ENCODE measurements at places on chromosomes 5 and 9.

DNA sequence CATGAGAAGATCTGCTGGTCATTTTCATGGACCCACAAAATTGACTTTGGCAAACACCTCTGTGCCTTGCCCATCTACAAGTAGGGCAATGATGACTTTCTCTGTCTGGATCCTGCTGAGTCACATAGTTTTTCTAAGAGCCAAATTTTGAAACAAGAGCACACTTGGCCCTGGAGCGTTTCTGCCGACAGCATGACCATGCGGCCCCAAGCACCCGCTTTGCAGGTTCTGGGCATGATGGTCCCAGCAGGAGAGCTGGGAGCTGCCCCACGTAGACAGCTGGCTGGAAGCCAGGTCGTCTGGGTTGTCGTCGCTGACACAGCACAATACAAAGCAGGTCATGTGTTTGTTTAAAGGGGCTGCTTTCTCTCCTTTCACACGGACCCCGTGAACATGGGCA is 159.8 kb downstream of the SYK start:
- no peak for DNase-seq

GRCh38 chr5:146656703-146657102 is 140.7 kb upstream of the GPR151 start:
- no peak for DNase-seq

DNA sequence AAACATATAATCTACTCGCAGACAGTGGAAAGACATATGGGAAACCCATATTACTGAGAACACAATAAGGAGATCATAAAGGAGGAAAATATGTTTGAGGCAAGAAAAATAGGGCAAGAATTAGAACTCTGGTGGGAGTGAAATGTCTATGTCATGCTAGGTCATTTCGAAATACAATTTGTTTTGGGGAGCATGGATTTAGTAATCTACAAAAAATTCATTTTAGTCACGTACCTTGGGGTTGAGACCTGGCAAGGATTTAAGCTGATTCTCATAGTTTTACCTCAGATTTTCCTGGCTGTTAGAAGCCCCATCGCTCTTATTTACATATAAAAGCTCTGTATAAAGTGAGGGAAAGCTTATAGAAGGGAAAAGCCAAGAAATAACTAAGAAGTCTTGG is 11.5 kb upstream of the CSNK1G3 start:
- no peak for DNase-seq

DNA sequence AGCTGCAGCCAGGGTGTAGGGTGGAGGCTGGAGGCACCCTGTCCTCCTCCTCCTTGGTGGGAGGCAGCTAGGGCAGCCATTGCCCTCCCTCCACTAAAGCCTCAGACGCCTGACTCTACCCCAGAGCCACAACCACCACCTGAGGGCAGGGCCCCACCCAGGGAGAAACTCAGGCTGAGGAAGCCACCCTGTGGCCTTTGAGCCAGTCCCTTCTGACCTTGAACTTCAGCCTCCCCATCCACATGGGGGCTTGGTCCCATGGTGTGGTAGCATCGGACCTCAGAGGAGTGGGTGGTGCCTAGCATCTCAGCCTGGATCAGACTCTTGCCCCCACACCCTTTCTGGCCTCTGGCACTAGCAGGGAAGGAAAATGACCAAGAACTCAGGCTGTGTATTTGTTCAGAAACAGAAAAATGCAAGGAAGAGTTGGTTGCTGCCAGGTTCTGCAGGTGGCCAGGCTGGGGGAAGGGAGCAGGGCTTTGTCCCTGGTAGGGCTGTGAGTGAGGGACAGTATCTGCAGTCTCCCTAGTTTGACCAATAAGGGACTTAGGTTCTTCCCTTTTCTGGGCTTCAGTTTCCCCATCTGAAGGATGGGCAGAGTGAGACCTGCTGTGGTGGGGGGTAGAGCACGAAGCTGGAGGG is 3.2 kb downstream of the DAB2IP start:
- DNase-seq = no peak

DNA sequence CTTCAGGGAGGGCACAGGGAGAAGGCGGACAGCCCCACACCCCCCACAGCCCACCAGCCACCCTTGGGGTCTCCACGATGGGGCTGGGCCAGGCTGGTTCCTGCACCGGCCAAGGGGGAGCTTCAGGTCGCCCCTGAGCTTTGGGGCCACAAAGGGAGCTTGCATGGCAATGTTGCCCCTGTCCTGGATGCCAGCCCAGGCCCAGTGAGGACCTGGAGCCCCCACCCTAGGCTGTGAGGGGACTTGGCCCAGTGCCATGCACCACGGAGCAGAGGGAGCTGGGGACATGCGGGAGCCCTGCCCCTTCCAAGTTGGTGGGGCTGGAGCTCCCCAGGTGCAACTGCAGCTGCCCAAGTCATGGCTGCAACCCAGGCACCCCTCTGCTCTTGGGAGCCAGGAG is 18.4 kb downstream of the TMEM38B start:
- DNase-seq = no peak

GRCh38 chr5:141040093-141040770 is 10.9 kb upstream of the PCDHB1 start:
- peak; percentile 31 for DNase-seq

GRCh38 chr5:51621156-51621555 is 237.9 kb downstream of the ISL1 start:
- DNase-seq = no peak

DNA sequence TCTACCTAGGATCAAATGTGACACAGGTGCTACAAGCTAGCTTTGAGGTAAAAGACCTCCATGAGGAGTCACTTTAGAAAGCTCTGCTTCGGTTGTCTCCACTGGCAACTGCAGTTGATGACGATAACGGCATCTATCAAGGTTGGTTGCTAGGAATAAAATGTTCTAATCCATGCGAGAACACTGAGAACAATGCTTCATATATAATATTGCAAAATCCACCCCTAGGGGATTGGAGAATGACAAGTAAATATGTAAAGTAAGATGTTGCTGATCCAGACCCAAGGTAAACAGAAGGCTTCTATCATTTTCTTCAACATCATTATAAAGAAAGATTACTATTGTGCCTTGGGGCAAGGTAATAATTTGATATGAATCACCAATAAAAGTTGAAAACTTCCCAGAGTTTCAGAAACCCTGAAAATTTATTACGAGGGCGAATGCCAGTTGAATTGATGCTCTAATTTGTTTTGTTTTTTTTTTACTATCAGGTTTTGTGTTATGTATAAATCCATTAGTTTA is 1003.4 kb downstream of the CDH18 start:
- no peak for DNase-seq

GRCh38 chr9:82829818-82830217 is 233.1 kb downstream of the RASEF start:
- no peak for DNase-seq

DNA sequence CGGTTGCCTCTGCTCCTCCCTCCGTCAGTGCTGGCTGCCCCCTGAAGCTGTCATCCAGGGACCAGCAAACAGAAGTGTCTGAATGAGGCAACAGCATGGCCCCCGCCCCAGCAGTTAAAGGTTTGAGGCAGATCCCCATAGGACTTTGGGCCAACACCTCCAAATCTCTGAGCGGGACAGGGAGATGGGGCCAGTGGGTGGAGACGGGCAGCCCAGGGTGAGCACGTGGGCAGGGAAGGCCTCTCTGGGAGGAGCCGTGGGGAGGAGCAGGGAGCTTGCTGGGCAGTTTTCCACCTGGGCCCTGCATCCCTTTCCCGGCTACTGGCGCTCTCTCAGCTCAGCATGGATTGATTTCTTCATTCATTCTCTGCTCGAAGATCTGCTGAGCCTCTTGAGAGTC is 39.1 kb upstream of the NOTCH1 start:
- no peak for DNase-seq

- no peak for DNase-seq
These were observed 850.2 kb upstream of the NUDT12 start for GRCh38 chr5:104412649-104413240.

DNA sequence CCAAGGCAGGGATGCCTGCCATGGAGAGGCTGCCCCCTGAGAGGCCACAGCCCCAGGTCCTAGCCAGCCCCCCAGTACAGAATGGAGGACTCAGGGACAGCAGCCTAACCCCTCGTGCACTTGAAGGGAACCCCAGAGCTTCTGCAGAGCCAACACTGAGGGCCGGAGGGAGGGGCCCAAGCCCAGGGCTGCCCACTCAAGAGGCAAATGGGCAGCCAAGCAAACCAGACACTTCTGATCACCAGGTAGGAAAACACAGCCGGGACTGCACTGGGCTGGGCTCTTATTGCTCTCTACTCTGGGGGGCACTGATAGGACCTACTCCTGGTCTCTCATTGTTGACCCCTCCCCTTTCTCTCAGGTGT is 3.2 kb downstream of the RELL2 start:
- no peak for DNase-seq

DNA sequence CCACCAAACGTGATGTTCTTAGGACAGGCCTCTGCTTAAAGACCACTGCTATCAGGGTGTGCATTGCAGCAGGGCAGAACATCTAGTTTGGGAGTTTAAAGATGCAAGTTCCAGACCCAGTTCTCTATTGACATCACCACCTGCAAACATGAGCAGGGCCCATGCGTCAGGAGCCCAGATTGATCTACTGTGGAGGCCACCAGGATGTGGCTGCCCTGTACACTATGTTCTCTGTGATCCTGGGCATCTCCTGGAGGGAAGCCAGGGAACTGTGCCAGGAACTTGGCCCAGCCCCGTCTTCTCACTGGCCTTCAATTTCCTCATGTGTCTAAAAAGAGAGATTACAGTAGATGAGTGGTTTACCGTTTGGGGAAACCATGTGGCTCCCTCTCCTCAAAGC is 87.1 kb downstream of the PDE6A start:
- no peak for DNase-seq

DNA sequence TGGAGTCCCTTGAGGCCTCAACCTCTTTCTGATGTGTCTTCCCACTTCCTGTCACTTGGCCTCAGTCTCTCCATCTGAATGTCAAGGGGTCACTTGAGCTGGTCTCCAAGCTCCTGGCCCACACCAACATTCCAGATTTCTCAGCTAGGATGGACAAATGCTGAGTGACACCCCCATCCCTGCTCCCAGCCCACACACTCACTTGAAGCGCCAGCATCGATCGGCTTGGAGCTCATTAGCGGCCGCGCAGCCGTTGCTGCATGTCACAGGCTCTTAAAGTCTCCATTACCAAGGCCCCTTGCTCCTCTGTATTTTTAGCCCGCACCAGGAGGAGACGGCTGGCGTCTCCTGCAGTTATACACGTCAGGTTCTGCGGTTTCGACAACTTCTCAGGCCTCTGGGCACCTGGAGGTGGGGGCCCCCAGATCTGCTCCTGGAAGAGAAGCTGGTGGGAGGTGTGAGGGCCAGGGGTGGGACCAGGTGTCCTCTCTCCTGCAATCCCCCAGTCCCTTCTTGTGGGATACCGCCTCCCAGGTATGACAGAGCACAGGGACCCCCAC is 33.4 kb upstream of the ARAP3 start:
- no peak for DNase-seq

- DNase-seq = no peak
These were observed 22.2 kb upstream of the CEP78 start for GRCh38 chr9:78213712-78214111.

DNA sequence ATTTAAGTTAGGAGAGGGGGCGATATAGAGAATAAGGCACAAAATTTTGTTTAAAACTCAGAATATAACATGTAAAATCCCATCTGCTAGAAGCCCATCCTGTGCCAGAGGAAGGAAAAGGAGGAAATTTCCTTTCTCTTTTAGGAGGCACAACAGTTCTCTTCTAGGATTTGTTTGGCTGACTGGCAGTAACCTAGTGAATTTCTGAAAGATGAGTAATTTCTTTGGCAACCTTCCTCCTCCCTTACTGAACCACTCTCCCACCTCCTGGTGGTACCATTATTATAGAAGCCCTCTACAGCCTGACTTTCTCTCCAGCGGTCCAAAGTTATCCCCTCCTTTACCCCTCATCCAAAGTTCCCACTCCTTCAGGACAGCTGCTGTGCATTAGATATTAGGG is 18.3 kb downstream of the MOCS2 start:
- DNase-seq = no peak

GRCh38 chr5:181170237-181170825 is 22.9 kb downstream of the OR2V2 start:
- DNase-seq = no peak

DNA sequence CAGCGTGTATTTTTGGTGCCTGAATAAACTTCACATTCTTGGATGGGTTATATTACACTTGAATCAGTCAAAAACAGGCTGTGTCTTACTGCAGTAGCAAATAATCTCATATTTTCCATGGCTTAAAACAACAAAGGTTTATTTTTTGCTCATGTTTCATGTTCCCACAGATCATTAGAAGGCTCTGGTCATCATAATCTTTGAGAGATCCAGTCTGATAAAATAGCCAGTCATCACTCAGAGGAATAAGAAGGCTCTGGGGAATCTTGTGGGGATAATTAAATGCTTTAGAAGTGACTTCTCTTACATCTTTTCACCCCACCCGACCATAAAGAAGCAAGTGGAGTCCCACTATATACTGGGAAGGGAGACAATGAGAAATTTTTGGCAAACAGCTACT is 417.7 kb downstream of the PSAT1 start:
- DNase-seq = no peak

GRCh38 chr9:84368601-84369000 is 28.0 kb upstream of the SLC28A3 start:
- no peak for DNase-seq

GRCh38 chr9:34665067-34665380 is 2.6 kb upstream of the CCL27 start:
- no peak for DNase-seq

DNA sequence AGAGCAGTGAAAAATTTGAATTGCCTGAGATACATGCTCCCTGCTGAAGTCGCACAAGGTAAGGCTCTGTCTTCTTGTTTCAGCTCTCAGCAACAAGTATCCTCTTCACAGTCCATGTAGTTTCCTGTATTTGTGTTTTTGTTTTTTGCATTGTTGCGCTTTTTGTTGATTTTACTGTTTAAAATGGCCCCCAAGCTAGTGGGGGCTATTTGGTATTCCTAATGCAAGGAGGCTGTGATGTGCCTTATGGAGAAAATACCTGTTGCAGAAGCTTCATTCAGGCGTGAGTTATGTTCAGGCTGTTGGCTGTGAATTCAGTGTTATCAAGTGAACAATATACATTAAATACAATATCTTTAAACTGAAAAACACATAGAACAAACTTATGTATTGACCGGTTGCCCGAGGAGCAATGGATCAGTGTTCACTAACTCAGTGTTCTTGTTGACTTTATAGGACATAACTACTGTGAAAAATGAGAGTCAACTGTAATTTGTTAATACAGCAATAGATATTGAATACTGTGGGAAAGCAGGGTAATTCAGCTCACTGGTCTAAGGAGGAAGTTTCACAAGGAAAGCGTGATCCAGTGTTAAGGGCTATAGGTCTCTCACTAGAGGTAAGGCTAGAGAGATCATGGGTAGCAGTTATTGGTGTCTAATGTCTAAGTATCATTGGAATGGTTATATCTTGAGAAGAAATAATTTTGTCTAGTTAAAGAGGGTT is 150.5 kb downstream of the GCNT1 start:
- DNase-seq = no peak

GRCh38 chr5:122444411-122444810 is 132.4 kb downstream of the SNCAIP start:
- no peak for DNase-seq
